Mucosa of gallbladder (tissue), 1 donor: ENCODE measurements at places on chromosomes 4 and X. TPM values are rescaled to one million over a fixed set of nuclear protein-coding genes. Genes with fewer than 3 reads are reported as not detected.

DNA sequence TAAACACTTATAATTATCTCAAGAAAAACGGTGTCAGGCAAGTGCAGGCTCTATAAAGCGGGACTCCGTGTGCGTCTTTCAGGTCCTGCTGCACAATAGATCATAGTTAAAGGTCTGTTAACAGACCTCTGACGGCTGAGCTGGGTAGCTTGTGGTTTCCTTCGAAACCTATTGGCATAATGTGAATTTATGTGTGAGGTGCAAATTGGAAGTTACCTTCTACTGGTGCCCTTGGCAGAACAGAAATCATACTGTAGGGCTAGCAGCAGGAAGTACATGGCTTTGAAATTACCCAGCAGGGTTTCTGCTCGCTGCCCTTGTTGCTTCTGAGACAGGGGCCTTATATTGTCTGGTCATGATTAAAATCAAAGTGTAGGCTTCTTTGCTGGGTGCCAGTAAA is 216.4 kb upstream of the HAND2 start:
- DNase-seq: no peak

DNA sequence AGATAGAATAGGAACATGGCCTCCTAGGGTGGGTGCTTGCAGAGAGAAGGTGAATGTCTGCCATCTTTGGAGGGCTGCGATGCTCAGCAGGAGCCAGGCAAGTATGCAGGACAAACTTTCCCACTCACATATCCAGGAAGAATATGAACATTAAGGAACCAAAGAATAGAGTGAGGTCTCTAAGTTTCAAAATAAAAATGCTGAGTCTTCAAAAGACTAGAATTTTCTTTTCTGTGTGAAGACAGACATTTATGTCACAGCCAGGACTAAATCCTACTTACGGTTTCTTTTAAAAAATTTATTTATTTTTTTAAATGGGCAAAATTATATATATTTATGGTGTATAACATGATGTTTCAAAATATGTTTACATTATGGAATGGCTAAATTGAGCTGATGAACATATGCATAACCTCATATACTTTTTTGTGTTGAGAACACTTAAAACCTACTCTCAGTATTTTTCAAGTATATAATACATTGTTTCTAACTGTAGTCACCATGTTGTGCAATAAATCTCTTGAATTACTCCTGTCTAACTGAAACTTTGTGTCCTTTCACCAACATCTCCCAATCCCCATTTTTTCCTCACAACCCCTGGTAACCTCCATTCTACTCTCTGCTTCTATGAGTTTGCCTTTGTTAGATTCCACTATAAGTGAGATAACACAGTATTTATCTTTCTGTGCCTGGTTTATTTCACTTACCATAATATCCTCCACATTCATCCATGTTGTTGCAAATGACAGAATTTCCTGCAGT is 177.8 kb upstream of the HAND2 start:
- no peak for DNase-seq

Gene PDGFC
- 45.2 TPM for total RNA-seq

Gene SHROOM3
- total RNA-seq: 320 TPM

GRCh38 chr4:127868196-127868595 is 12.5 kb upstream of the PLK4 start:
- DNase-seq: no peak

DNA sequence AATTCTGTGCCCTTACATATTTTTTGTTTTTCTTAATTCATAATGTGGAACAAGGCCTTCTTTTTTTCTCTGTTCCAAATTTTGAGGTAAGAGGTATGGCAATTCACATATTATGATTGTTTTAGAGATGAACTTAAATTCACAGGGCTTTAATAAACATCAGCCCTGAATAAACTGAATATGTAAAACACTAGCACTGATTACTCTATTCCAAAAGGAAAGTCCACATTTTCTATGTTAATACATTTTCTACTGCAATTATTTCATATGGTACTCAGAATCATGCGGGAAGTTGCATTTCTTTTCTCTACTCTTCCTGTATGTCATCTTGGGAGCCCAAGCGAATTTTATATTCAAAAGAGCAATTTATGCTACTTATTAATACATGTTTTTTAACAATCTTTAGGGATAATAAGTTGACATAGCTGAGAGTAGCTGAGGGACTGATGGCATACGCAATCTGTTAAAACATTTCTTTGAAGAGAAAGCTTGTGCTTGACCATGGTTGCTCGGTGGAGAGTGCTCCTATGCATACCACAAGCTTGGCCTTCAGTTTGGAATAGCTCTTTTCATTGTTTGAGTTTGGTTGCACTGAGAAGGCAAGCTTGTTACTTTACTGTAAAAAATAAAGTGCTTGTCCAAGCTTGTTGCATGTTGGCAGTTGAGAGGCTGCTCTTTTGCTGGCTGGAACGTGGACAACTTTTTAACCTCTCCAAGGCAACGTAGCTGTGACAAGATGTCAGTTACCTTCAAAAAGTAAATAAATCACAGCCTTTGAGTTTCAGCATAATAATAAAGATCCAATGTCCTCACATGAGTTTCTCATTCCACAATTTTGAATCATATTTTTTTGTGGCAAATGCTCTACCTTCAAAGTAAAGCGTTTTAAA is 196.3 kb upstream of the SPRY1 start:
- no peak for DNase-seq

DNA sequence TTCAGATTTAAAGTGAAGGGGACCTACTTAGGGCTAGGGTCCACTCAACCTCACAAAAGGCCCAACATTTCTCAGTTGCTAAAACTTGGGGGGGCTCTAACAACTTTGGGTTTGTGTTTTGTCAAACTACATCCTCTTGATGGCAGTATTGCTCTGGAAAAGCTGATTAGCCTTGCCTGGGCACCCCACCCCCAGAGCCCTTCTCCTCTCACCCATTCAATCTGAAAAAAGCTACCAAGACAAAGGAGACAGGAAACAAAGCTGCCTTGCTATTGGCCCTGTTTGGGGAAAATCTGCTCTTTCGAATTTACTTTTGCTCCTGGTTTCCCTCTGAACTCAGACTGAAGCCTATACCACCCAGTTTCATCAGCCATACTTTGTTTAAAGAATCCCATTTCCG is 195.2 kb upstream of the STK26 start:
- DNase-seq: no peak

DNA sequence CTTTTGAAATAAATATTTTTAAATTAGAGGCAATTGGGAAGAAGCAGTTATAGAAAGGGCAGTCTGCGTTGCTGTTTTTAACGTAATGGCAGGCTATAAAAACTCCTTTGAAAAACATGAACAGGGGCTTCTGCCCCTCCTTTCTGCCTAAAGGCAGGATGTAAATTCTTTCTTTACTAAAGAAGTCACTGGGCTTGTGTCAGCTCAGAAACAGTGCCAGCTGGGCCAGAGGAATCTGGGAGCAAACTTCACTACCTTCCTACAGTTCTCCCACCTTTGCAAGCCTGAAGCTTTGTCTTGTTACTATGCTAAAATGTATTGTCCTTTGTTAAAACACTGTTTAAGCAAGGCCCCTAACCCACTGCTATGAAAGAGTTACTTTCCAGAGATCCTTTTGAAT is 1664.8 kb downstream of the RPA4 start:
- no peak for DNase-seq

- no peak for DNase-seq
Measured at GRCh38 chr4:128711361-128711760, 98.1 kb upstream of the JADE1 start.

Gene TCEAL7
- total RNA-seq: 8.1 TPM

Gene MTNR1A
- not detected for total RNA-seq

Gene SCML2
- 0.92 TPM for total RNA-seq

DNA sequence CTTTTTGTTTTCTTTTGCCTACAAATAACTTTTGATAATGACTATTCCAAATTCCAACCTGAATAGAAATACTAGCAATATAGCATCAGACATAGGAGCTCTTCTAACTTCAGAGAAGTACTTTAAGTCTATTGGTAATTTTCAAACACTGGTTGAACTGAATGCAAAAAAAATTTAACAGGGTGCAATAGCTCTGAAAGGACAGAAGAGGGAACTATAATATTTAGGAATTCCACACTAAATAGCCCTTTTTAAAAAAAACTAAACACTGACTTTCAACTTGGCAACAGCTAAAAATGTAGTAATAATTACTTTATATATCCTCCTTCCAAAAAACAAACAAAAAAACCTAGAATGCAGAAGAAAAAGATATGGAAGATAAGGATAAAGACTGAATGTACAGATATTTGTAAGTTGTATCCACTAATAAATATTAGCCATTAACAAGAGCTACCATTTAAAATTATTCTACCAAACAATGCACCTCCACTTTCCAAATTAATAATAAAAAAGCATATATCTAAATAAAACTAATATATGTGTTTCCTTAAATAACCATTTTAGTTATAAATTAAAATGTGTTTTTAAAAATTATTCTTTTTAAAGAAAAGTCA is 81.4 kb downstream of the FBXW7 start:
- DNase-seq: no peak

Gene CTAG2
- not detected for total RNA-seq

DNA sequence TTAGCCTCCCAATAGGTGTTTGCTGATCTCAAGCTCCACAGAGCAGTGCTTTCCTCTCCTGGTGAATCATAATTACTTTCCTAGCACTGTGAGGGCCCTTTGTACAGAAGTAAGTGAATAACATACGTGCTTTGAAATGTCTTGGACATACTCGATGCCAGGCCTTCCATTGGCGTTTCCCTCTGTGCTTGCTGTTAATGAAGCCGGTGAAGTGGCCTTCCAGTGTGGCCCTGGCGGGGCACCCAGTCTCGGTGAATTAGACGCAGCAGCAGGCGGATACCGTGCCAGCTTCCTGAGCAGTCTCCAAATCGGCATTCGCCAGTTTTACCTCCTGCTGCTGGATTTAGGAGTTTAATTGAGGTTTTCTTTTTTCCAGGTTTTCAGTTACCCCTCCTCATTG is 132.3 kb downstream of the HMX1 start:
- no peak for DNase-seq

GRCh38 chr4:13597604-13598003 is 29.9 kb downstream of the BOD1L1 start:
- no peak for DNase-seq

Gene MAOB
- total RNA-seq: 40.9 TPM

Gene UNC5C
- total RNA-seq: 2.6 TPM

Gene TMPRSS11A
- not detected for total RNA-seq

Gene CT45A1
- not detected for total RNA-seq

GRCh38 chr4:26319949-26320537 is 771 bp upstream of the RBPJ start:
- no peak for DNase-seq

Gene GSPT2
- total RNA-seq: 13.4 TPM

GRCh38 chr4:47073647-47074046 is 42.3 kb downstream of the GABRB1 start:
- no peak for DNase-seq

Gene CFP
- 2.4 TPM for total RNA-seq

GRCh38 chr4:125125276-125125675 is 189.5 kb upstream of the FAT4 start:
- no peak for DNase-seq

DNA sequence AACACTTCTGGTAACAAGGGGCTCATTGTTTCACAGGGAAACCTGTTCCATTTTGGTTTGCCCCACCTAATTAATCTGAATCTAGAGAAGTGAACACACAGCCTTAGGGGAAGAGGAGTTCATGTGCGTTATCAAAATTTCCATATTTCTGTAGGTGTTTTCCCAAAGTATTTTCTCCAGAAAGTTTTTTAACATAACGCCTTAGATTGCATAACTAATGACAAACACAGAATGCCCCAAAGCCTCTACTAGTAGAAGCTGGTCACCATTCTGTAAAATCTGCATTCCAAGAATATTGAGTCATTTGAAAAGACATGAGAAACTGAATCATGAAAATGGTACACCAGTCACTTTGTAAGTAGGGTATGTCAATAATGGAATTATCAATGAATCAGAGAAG is 41.1 kb downstream of the IL13RA2 start:
- no peak for DNase-seq

DNA sequence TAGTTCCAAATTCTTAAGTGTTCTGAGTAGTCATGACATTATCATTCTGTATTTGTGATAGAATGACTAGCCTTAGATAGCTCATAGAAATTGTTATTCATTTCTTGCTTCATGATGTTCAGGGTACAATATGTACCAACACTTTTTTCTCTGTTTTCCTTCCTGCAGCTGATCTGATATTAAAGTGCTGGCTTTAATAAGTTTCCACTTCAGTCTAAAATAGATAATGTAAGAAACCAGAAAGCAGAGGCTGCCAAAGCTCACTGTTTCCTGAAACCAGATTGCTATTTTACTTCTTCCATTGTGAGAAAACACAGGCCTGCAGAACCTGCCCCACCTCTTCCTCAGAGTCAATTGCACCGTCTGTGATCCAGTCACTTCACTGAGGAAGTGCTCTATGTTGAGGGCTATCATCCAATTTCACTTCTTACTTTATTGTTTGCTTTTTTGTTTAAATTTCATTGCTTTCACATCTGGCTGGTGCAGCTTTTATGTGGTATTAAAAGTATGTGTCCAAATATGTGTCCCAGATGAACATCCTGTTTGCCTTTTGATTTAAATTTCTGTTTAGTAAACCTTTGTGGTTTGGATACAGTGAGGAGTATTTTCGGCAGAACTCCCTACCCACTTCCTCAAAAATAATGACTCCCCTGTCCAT is 652.1 kb downstream of the ANKRD50 start:
- peak; percentile 54 for DNase-seq

Gene IL3RA
- 3.8 TPM for total RNA-seq

Gene NOX1
- total RNA-seq: not detected

GRCh38 chr4:80007745-80008149 is 65.3 kb downstream of the ANTXR2 start:
- DNase-seq: no peak

Gene PDS5A
- total RNA-seq: 53.5 TPM

- no peak for DNase-seq
Measured at GRCh38 chrX:1401611-1402430, 9.9 kb upstream of the SLC25A6 start.

Gene RBMX2
- 14.4 TPM for total RNA-seq

Gene MAGEC2
- not detected for total RNA-seq

GRCh38 chrX:38175139-38175538 is 45.5 kb downstream of the SRPX start:
- DNase-seq: peak; percentile 15

Gene PUDP
- 42.2 TPM for total RNA-seq
